ENCODE measurements at places on chromosomes 4 and X.
A peak's percentile ranks its signal among the peaks of the same experiment; 100 is the strongest.

DNA sequence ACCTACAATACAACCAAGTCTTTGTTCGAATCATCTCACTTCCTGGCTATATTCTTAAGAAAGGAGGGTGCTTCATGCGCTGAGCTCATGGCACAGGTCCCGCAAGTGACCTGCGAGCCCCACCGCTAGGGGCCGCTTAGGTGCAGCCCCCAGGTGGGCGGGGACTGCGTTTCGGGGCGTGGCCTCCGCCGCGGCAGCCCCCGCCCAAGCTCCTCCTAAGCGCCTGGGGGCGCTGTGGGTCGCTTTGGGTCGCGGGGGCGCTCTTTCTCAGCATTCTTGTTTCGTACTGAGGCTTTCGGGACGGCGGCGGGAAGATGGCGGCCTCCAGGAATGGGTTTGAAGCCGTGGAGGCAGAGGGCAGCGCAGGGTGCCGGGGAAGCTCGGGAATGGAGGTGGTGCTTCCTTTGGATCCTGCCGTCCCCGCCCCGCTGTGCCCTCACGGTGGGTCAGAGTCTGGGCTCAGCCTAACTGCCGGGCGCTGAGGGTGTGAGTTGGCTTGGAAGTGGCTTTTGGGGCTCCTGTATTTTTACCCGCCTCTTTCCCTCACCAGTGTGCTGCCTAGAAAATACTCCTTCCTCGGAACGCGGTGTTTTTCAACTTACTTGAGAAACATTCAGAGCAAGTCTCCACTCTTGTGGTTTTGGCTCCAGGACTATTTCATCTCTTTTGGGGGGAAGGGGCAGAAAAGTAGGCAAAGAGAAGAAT lies at the start of gene ZCCHC4:
ZCCHC4 (plus strand) TSS at position 279 of the 705 bp plus-strand sequence; CDS start at position 315, 36 bp downstream.
- DNase-seq = peak; percentile 92

- no peak for DNase-seq
These were observed 38.5 kb downstream of the RAB33B start for GRCh38 chr4:139492429-139492828.

GRCh38 chr4:22215084-22215483 lies 266.5 kb upstream of the KCNIP4 start:
- DNase-seq = peak; percentile 89

DNA sequence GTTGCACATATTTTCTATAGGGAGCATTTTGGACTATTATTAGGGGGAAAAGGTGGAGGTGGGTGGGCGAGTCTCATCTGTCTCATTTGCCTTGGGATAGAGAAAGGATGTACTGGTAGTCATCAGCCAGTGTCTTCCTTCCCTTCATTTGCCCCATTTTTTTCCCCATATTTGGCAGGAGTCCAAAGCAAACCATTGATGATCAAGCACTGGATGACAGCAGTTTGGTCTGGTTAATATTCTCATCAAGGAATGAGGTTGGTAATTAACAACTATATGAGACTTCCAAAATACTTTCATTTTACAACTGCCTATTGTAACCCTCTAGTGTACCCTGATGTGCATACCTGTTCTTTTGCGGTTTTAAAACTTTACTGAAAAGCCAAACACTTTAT lies 22.6 kb upstream of the IGFBP7 start:
- peak; percentile 50 for DNase-seq

DNA sequence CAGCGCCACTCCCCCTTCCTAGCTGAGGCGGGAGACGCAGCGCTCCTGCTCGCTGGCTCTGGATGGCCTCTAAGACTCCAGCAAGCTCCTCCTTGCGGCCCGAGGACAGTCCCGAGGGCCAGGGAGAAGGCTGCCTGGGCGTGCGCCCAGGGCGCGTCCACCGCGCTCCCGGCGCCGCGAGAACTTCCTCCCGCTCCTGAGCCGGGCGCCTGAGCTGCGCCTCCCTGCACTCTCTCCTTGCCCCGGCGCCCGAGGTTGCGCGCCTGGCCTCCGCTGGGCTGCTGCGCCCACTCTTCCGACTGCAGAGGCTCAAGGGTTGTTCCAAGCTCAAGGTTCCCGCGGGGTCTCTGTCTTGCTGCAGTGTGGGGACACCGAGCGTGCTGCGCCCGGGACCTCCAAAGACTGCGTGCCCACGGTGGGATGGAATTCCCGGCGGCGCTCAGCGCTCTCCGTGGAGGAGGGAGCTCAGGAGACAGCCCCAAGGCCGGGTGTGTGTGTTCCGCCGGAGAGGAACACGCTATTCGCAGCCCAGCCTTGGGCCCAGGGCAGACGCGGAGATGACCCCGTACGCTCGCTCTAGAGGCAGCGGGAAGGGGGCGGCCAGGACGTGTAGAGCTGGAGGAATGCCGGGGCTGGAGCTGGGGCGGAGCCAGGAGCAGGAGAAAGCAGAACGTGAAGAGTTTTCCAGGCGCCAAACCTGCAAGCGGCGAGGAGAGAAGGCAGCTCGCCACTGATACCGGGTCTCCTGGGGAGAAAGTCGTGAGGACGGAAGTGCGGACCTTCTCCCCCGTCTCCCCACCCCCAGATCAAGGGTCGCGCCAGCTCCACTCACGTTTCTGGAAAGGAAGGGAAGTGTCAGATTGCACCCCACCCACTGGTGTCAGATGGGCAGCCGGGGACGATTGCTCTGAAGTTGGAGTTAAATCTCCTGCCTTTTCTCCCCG lies at the start of gene ARHGAP6:
ARHGAP6 (minus strand) TSS at position 753 of the 944 bp plus-strand sequence. CDS start 1,092 bp downstream, outside the sequence.
- peak; percentile 69 for DNase-seq

- DNase-seq = no peak
These were observed 2.2 kb downstream of the GPR78 start for GRCh38 chr4:8582436-8582835.

DNA sequence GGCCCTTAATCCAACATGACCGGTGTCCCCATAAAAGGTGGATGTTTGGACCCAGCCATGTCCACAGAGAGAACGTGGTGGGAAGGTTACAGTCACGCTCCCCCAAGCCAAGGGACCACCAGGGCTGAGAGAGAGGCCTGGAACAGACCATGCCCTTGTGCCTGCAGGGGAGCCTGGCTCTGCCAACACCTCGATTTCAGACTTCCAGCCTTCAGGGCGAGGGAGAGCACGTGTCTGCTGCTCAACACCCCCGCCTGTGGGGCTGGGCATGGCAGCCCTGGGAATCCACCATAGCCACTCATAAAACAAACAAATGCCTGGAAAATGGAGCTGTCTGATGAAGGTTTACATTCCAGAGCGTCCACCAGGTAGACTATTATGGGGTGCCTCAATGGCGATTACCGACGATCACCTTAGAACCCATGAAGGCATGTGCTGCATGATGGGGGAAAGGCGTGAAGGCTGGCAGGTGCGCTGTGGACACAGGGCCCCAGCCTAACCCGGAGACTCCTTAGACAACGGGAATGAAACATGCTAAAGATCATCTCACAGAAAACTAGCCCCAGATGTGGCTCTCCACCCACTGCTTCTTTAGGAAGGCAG lies 42.3 kb upstream of the HMX1 start:
- no peak for DNase-seq

GRCh38 chr4:98997166-98997565 lies 1.6 kb downstream of the METAP1 start:
- no peak for DNase-seq

DNA sequence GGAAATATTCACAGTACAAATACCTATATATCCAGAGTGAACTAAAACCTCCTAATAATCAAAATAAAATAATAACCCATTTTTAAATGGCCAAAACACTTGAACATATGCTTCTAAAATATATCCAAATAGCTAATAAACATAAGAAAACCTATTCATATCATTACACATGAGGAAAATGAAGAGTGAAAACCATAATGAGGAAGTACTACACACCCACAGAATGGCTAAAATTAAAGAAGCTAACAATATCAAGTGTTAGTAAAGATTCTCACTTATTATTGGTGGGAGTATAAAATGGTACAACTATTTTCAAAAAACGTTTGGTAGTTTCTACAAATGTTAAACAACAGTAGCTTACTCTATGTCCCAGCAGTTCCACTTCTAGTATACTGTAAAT lies 92.1 kb downstream of the KLHL13 start:
- no peak for DNase-seq

- no peak for DNase-seq
These were observed 12.3 kb upstream of the NAA11 start for GRCh38 chr4:79338148-79338547.

GRCh38 chrX:129235903-129236302 lies 287.4 kb downstream of the SMARCA1 start:
- DNase-seq = no peak

- peak; percentile 84 for DNase-seq
These were observed 1523.7 kb downstream of the ARAP2 start for GRCh38 chr4:34720571-34720970.

- no peak for DNase-seq
These were observed 10.0 kb downstream of the AWAT2 start for GRCh38 chrX:70039758-70040157.

DNA sequence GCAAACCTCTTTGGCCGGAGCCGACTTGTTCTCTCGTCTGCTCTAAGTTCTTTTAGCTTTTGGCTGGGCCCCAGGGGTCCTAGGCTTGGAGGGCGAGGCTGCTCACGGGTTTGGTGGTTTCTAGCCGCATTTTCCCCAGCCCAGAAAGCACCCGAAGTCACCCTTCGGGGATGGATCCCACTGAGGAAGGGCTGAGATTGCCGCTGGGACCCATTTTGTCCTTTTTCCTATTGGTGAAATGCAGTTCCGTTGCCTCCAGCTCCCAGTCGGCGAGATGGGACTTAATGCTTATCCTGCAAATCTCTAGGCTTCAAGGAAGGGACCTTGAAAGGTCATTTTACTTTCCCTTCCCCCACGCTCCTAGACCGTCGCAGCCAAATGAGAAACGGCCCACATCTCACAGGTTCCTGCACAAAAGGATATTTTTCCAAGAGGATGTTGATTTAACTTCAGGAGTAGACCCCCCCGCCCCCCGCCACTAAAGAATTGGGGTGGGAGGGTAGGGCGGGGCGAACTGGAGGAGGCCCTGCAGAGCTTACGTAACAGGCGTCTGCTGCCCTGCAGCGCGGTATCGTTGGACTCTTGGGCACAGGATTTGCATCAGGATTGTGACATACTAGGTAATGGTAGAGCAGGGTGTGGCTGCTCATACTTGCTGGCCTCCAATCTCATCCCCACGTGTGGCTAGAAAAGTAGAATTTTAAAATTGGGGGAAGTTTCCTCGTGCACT lies 564 bp downstream of the PGK1 start:
- DNase-seq = peak; percentile 40

- DNase-seq = peak; percentile 24
These were observed 55.2 kb downstream of the CHST7 start for GRCh38 chrX:46628460-46629371.

DNA sequence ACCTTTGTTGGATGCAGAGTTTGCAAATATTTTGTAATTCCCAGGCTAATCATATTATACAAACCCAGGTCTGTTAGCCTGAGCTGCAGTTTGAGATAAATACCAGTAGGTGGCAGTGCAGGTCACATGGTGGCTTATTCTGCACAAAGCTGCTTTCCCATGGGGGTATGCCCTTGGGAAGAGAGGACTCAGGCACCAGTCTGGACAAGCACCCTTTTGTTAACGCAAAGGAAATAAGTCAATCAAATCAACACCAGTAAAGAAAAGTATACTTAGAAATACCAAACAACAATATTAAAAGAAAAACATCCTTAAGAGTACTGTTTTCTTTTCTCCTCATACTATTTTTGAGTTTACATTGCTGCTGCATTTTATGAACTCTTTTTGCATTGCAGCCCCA lies 389.0 kb upstream of the ZFP42 start:
- DNase-seq = peak; percentile 21

DNA sequence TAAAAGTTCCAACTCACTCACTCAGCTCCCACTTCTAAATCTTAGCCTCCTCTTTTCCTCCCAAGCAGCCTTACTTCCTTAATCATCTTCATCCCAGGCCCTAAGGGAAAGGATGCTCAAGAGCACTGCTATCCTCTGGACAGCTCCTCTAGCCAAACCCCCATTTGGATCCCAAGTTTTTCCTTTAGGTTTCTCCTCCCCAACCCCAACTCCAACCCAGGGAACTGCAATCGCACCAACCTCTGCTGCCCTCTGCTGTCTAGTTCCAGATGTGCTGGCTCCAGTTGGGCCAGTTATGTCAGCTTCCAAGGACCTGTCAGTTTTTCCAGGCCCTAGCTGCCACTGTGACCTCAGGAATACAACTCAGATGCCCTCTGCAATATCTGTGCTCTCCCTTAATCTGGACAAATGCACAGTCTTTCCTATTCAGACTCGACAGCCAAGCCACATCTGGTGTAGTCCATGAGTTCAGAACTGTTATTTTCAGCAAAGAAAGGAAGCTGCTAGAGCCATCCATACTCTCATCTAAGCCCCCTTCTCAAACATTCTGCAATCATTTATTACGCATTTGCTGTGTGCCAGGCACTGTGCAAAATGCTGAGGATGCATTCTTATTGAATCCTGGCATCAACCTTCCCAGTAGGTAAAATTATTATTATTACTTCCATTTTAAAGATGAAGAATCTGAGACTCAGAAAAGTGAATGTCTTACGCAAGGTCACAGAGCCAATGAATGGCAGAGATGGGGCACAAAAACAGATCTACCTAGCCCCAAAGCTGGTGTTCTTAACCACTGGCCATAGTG lies 12.3 kb upstream of the XPNPEP2 start:
- peak; percentile 63 for DNase-seq

DNA sequence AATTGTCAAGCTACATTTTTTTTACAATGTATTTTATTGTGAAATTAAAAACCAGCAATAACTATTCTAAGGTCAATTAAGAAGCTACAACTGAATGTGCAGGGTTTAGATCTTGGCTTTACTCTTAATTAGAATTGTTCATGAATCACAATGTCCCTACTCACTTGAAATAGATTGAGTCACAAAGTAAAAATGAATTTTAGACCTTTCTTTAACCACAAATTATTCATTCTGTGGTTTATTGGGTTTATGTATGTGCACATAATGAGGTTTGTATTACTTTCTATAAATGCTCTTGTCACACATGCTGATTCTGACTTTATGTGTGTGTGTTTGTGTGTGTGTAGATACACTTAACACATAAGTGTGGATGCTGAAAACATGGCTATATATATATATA lies 647.0 kb upstream of the AADAT start:
- no peak for DNase-seq

DNA sequence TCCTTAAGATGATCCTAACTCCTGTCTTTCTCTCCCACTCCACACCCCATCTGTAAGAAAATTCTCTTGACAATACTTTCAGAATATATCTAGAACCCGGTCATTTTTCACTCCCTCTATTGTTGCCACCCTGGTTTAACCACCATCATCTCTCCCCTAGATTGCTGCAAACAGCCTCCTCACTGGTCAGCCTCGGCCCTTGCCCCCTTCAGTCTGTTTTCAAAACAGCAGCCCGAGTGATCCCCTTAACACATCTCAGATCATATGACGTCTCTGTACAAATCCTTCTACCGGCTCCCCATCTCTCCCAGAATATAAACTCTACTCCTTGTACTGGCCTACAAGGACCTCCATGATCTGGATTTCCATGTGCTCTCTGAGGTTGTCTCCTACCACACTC lies 35.2 kb upstream of the F9 start:
- no peak for DNase-seq

- no peak for DNase-seq
These were observed 149.8 kb downstream of the GBA3 start for GRCh38 chr4:22842360-22843018.

- no peak for DNase-seq
These were observed 655.6 kb upstream of the GALNTL6 start for GRCh38 chr4:171157462-171158082.

DNA sequence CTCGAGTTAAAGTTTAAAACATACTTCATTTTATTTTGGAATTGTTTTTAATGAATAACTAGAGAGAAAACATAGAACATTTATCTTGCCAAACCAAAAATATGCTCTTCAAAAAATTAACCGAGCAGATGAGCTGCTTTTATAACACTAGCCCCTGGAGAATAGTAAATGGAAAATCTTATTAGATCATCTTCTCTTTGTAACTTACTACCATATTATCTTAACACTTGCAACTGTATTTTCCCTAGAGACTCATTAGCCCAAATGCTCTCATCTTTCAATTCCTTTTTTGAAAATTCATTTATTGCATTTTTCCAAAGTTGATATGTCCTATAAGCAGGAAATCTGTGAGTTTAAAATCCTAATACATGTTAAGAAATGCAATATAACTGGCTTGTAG lies 143.3 kb downstream of the CAMK2D start:
- peak; percentile 8 for DNase-seq

Measured in umbilical cord (tissue), 2 donors.